ENCODE measurements at places on chromosomes 3 and 15. TPM values are rescaled to one million over a fixed set of nuclear protein-coding genes. Genes with fewer than 3 reads are reported as not detected.

Gene SPTSSB
- total RNA-seq = not detected

Gene STRA6
- total RNA-seq = not detected

Gene MYO9A
- total RNA-seq = 49.5 TPM

Gene ZDHHC23
- 0.90 TPM for total RNA-seq

Gene SLC22A13
- under 0.01 TPM for total RNA-seq

Gene MB21D2
- total RNA-seq = 46.4 TPM

Gene IQCH
- total RNA-seq = 2.5 TPM

Gene AADACL2
- total RNA-seq = not detected

Gene COLQ
- total RNA-seq = 0.18 TPM

Gene TTLL13
- total RNA-seq = not detected

Gene MYEF2
- 4.5 TPM for total RNA-seq

Gene PLSCR5
- not detected for total RNA-seq

Gene HCN4
- not detected for total RNA-seq

Gene MEF2A
- total RNA-seq = 20.8 TPM

Gene OR5K2
- not detected for total RNA-seq

Gene OR5K3
- not detected for total RNA-seq

Gene ROBO1
- total RNA-seq = 53.9 TPM

Gene ERICH6
- total RNA-seq = not detected

Gene BRPF1
- total RNA-seq = 15.6 TPM

Gene METTL6
- 21.5 TPM for total RNA-seq

Gene HCLS1
- 0.56 TPM for total RNA-seq

Gene LRTM1
- total RNA-seq = not detected

Gene SLC22A14
- total RNA-seq = not detected

Gene FOXB1
- not detected for total RNA-seq

Gene PLIN1
- total RNA-seq = under 0.01 TPM

Gene WNT7A
- total RNA-seq = not detected

Gene SKIC8
- total RNA-seq = 124 TPM

Gene FGF12
- not detected for total RNA-seq

Gene SH2D7
- total RNA-seq = not detected

Gene ERC2
- total RNA-seq = 0.18 TPM

Gene FBN1
- total RNA-seq = 283 TPM

Gene GTF2E1
- total RNA-seq = 18.5 TPM

Gene SNTN
- not detected for total RNA-seq

Gene CLSTN2
- under 0.01 TPM for total RNA-seq

Gene DNAH12
- under 0.01 TPM for total RNA-seq

Gene ACTC1
- 0.83 TPM for total RNA-seq

Gene PDIA5
- total RNA-seq = 19.4 TPM

Gene MEIS2
- total RNA-seq = 50.3 TPM

Gene GRK7
- total RNA-seq = not detected

Gene RARRES1
- total RNA-seq = 1.9 TPM

Gene CAMKV
- not detected for total RNA-seq

Gene SAXO2
- not detected for total RNA-seq

Gene GPR171
- not detected for total RNA-seq

Gene HYAL2
- total RNA-seq = 56.8 TPM

Gene GHRL
- not detected for total RNA-seq

Measured in IMR-90 (cell line).